ENCODE measurements at places on chromosomes 11 and 22.
A peak's percentile ranks its signal among the peaks of the same experiment; 100 is the strongest.

DNA sequence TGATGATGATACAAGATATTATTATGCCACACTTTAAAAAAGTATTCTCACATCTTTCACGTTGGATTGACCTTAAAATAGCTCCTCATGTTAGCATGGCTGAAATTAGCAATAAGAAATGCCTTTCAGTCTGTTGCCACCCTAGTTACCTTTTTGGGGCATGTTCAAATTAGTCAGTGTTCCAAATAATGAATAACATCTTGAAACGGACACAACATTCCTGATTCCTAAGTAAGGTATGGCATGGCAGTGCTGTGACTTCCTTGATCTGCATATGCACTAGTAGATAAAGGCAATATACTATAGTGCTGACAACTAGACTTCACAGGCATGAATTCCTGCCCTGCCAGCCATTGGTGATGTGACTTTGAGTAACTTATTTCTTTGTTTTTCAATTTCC, 914.5 kb downstream of the METTL15 start:
- DNase-seq, result no peak
- no peak overlapping the region for H3K4me3 ChIP-seq
- H3K4me1 ChIP-seq, result no peaks in the 10 kb centered on the region
- no peak overlapping the region for H3K27ac ChIP-seq
- H3K36me3 ChIP-seq, result no peaks in the 10 kb centered on the region

- H3K4me1 ChIP-seq, result peaks cover 4% of the 10 kb centered on the region
- no peak overlapping the region for H3K27ac ChIP-seq
- no peaks in the 10 kb centered on the region for H3K27me3 ChIP-seq
These were observed 9.8 kb downstream of the RELT start for GRCh38 chr11:73386016-73386415.

- DNase-seq, result no peak
- H3K27me3 ChIP-seq, result peaks cover 2% of the 10 kb centered on the region
- no peak overlapping the region for H3K27ac ChIP-seq
- no peak overlapping the region for H3K4me3 ChIP-seq
- H3K4me1 ChIP-seq, result peaks cover 5% of the 10 kb centered on the region
These were observed 1.3 kb upstream of the SYT13 start for GRCh38 chr11:45287316-45287903.

GRCh38 chr11:6988506-6988905, 31.6 kb downstream of the ZNF214 start:
- no peak overlapping the region for H3K27ac ChIP-seq
- no peak overlapping the region for H3K4me3 ChIP-seq
- H3K27me3 ChIP-seq, result no peaks in the 10 kb centered on the region
- H3K4me1 ChIP-seq, result no peaks in the 10 kb centered on the region

- no peaks in the 10 kb centered on the region for H3K27me3 ChIP-seq
- peaks cover under 1% of the 10 kb centered on the region for H3K4me1 ChIP-seq
- DNase-seq, result no peak
- no peak overlapping the region for H3K4me3 ChIP-seq
These were observed 106.1 kb downstream of the ZBTB16 start for GRCh38 chr11:114165326-114166230.

DNA sequence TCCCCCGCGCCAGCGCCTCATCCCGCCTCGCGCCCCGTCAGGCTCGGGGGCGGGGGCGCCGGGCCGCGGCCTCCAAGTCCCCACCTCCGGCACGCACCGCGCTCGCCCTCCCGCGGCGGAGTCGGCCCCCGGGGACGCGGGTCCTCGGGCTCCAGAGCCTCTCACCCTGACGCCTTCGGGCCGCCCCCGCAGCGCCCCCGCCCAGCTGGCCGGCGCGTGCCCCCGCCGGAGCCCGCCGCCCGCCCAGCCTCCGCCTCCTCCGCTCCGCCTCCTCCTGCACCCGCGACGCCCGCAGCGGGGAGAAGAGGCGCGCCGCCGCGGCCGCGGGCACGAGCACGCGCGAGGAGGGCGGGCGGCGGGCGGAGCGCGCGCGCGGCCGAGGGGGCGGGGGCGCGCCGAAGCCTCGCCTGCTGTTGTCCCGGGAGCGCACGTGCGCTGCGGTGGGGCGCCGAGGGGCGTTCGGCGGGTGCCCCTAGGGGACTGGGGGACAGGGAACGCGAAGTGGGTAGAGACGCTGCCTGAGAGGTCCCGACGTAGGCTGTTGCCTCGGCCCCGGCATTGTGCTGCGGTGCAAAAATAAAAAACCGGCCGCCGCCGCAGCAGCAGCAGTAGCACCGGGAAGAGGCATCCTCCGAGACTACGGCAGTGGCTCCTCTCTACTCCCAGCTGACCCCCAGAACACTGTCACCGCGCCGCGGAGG, 87.4 kb upstream of the ARHGAP32 start:
- H3K36me3 ChIP-seq, result no peaks in the 10 kb centered on the region
- DNase-seq, result peak; percentile 98
- peak overlapping the region; percentile 84 for H3K27ac ChIP-seq

DNA sequence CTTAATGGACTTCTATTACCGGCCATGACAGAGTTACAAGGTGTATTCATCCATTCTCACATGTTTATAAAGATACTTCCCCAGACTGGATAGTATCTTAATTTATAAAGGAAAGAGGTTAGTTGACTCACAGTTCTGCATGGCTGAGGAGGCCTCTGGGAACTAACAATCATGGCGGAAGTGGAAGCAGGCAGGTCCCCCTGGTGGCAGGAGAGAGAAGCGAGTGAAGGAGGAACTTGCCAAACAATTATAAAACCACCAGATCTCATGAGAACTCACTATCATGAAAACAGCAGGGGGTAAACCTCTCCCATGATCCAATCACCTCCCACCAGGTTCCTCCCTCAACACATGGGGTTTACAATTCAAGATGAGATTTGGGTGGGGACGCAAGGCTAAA, 170.0 kb upstream of the PDGFD start:
- H3K27me3 ChIP-seq, result no peaks in the 10 kb centered on the region
- DNase-seq, result peak; percentile 66
- H3K4me3 ChIP-seq, result no peak overlapping the region
- no peak overlapping the region for H3K27ac ChIP-seq

DNA sequence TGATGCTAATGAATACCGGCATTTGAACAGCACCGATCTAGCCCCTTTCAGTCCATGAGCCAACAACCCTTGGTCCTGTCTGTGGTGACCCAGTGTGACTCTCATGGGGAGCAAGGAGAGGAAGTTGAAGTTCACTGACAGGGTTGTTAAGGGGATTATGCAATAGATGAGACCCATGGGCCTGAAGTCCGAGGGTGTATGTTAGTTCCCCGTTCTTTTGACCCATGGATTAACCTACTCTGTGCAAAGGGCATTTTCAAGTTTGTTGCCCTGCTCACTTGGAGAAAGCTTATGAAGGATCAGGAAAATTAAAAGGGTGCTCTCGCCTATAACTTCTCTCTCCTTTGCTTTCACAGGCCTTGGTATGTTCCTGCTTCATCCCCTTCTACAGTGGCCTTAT, 4.9 kb downstream of the PNPLA3 start:
- H3K27me3 ChIP-seq, result no peaks in the 10 kb centered on the region
- H3K4me1 ChIP-seq, result peaks cover 12% of the 10 kb centered on the region
- no peak overlapping the region for H3K4me3 ChIP-seq
- DNase-seq, result no peak
- peaks cover 4% of the 10 kb centered on the region for H3K36me3 ChIP-seq

GRCh38 chr11:46240861-46241260, 36.6 kb upstream of the CREB3L1 start:
- peaks cover 6% of the 10 kb centered on the region for H3K4me1 ChIP-seq
- H3K4me3 ChIP-seq, result no peak overlapping the region
- no peaks in the 10 kb centered on the region for H3K27me3 ChIP-seq
- peak overlapping the region; percentile 74 for H3K27ac ChIP-seq

GRCh38 chr22:23780146-23780748, 6.5 kb upstream of the SMARCB1 start:
- H3K27me3 ChIP-seq, result no peaks in the 10 kb centered on the region
- no peaks in the 10 kb centered on the region for H3K36me3 ChIP-seq
- peaks cover 20% of the 10 kb centered on the region for H3K4me1 ChIP-seq
- H3K4me3 ChIP-seq, result no peak overlapping the region

GRCh38 chr22:49606562-49607290, 220.9 kb downstream of the BRD1 start:
- H3K4me3 ChIP-seq, result no peak overlapping the region
- H3K27ac ChIP-seq, result no peak overlapping the region
- H3K36me3 ChIP-seq, result no peaks in the 10 kb centered on the region
- H3K27me3 ChIP-seq, result no peaks in the 10 kb centered on the region
- H3K4me1 ChIP-seq, result no peaks in the 10 kb centered on the region
- DNase-seq, result no peak

DNA sequence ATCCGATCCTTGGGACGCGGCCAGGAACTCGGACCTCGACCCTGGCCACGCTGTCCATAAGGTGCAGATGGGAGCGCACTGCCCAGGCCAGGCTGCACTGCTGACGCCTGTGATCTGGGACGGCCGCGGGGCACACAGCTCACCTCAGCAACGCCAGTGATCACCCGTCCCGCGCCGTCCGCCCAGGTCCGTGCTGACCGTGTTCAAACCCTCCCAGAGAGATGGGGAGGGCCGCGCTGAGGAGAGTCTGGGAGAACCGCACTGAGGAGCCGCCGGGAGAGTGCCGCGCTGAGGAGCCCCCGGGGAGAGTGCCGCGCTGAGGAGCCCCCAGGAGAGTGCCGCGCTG, 636 bp downstream of the KCNQ1OT1 start:
- H3K27ac ChIP-seq, result peak overlapping the region; percentile 90
- no peaks in the 10 kb centered on the region for H3K27me3 ChIP-seq
- H3K4me1 ChIP-seq, result peaks cover 30% of the 10 kb centered on the region

- no peak for DNase-seq
- H3K27ac ChIP-seq, result no peak overlapping the region
- H3K4me1 ChIP-seq, result no peaks in the 10 kb centered on the region
These were observed 150.2 kb downstream of the SPON1 start for GRCh38 chr11:14112721-14113120.

GRCh38 chr11:117838901-117839300, 14.4 kb upstream of the FXYD2 start:
- H3K4me1 ChIP-seq, result peaks cover 3% of the 10 kb centered on the region
- no peak overlapping the region for H3K4me3 ChIP-seq
- DNase-seq, result peak; percentile 19

GRCh38 chr22:45783690-45784089, 112.1 kb downstream of the ATXN10 start:
- no peaks in the 10 kb centered on the region for H3K27me3 ChIP-seq
- no peak for DNase-seq
- H3K36me3 ChIP-seq, result no peaks in the 10 kb centered on the region
- H3K27ac ChIP-seq, result no peak overlapping the region
- no peak overlapping the region for H3K4me3 ChIP-seq
- H3K4me1 ChIP-seq, result no peaks in the 10 kb centered on the region

DNA sequence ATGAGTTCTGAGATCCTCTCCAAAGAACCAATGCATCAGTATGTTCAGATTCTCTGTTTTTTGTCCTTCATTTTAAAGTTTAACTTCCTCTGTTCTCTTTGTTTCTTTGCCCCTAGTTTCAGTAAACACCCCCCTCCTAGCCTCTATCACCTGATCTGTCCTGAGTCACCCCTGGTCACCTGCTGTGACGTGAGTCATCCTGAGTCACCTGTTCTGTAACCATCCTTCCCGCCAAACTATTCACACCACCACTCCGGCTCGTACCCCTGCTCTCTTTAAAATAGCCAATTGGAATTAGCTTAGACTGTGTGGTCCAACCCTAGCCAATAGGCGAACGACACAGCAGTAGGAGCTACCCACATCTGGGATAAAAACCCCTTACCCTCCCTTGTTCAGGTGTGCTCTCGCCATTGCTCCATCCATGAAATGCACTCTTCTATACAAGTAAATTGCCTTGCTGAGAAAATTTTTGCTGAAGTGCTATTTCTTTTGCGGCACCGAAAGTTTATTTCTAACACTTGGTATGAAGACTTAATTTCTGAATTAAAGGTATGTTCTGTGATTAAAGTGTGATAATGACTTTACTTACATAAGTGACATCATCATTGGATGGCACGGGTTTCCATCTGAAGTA, 318.4 kb downstream of the AASDHPPT start:
- peaks cover 8% of the 10 kb centered on the region for H3K4me1 ChIP-seq
- no peaks in the 10 kb centered on the region for H3K27me3 ChIP-seq
- H3K4me3 ChIP-seq, result no peak overlapping the region
- H3K36me3 ChIP-seq, result peaks cover 1% of the 10 kb centered on the region

DNA sequence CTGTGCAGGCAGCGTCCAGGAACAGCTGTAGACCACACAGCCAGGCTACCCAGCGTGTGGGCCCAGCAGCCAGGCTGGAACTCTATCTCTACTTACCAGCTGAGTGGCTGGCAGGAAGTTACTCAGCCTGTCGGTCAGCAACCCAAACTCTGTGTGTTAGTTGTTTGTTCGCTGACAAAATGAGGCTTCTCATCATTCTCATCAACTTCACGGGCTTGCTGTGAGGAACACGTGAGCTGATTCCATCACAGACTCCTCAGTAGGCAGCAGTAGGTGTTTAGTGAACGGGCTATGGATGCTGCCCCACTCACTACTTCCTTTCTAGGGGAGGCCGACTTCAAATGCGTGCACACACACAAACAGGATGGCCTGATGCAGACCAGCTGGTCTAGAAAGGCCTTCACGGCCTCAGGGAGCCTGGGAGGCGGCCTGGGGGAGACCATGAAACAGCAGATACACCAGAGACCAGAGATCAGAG, 830 bp upstream of the SPDYC start:
- DNase-seq, result no peak
- no peaks in the 10 kb centered on the region for H3K4me1 ChIP-seq
- H3K36me3 ChIP-seq, result no peaks in the 10 kb centered on the region
- no peaks in the 10 kb centered on the region for H3K27me3 ChIP-seq

- no peak overlapping the region for H3K27ac ChIP-seq
- H3K4me3 ChIP-seq, result no peak overlapping the region
- H3K36me3 ChIP-seq, result no peaks in the 10 kb centered on the region
- DNase-seq, result peak; percentile 53
- no peaks in the 10 kb centered on the region for H3K4me1 ChIP-seq
- H3K27me3 ChIP-seq, result no peaks in the 10 kb centered on the region
These were observed 743.8 kb downstream of the NTM start for GRCh38 chr11:132114185-132114584.

- DNase-seq, result no peak
- no peaks in the 10 kb centered on the region for H3K27me3 ChIP-seq
- no peak overlapping the region for H3K4me3 ChIP-seq
- H3K4me1 ChIP-seq, result no peaks in the 10 kb centered on the region
- no peak overlapping the region for H3K27ac ChIP-seq
These were observed 121.5 kb downstream of the RRAS2 start for GRCh38 chr11:14237444-14237961.

GRCh38 chr11:119493712-119494111, 70.7 kb upstream of the THY1 start:
- H3K4me1 ChIP-seq, result no peaks in the 10 kb centered on the region
- no peak overlapping the region for H3K27ac ChIP-seq
- no peak overlapping the region for H3K4me3 ChIP-seq
- DNase-seq, result peak; percentile 82
- H3K27me3 ChIP-seq, result 0 out of 2 replicates have a peak, but pooled peaks cover 1% of the 10 kb centered on the region
- no peaks in the 10 kb centered on the region for H3K36me3 ChIP-seq

- DNase-seq, result no peak
- no peak overlapping the region for H3K27ac ChIP-seq
- H3K36me3 ChIP-seq, result no peaks in the 10 kb centered on the region
- H3K4me1 ChIP-seq, result peaks cover 6% of the 10 kb centered on the region
- H3K4me3 ChIP-seq, result no peak overlapping the region
- H3K27me3 ChIP-seq, result no peaks in the 10 kb centered on the region
These were observed 7.4 kb downstream of the KRTAP5-10 start for GRCh38 chr11:71572811-71573210.

Data from Caco-2 (cell line).